Fibroblast of skin of back (primary cell): ENCODE measurements at places on chromosomes 6 and 20.

- no peak for DNase-seq
These were observed 21.9 kb downstream of the CAP2 start for GRCh38 chr6:17415321-17415720.

DNA sequence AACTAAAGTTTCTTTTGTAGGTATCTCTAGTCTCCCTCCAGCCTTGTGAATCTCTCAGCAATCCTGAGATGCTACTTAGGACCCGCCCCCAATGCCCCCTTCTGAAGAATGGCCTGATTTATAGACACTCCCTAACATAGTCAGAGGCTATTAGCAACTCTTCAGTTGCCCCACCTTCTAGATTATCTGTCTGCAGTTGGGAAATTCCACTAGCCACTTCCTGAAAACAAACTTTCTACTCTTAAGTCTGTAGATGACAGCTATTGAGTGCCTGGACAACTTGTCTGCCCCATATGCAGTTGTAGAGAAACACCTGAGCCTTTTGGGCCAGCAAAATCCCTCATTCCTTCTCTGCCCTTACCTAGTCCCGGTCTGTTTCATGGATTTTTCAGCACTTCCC lies 188.2 kb upstream of the PREP start:
- peak; percentile 11 for DNase-seq

DNA sequence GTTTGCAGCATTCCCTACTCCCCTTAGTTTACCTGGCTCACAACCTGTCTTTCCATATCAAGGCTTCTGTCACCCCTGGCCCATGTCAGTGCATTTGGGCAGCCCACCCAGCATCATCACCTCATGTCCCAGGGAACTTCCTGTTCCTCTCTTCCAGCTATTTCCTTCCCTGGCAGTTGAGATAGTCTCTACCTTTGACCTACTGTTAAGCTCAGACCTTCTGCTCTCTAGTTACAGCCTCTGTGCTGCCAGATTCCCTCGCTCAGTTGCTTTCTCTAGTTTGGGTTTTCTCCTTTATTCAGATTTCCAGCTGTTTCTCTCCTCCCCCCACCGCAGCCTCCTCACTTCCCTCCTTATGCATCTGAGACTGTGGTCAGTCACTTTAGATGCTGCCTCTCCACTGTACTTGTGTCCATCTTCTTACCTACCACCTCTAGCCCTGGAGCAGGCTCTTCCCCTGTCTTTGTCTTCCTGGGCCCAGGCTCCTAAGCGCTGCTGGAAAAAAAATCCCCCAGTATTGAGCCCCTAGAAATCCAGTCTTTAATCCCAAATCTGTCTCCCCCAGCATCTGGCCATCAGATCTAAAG lies 16.3 kb downstream of the PTPN1 start:
- no peak for DNase-seq

- DNase-seq: no peak
These were observed 17.7 kb upstream of the DST start for GRCh38 chr6:56660381-56660730.

GRCh38 chr6:81801489-81801888 lies 49.0 kb upstream of the TENT5A start:
- DNase-seq: no peak

DNA sequence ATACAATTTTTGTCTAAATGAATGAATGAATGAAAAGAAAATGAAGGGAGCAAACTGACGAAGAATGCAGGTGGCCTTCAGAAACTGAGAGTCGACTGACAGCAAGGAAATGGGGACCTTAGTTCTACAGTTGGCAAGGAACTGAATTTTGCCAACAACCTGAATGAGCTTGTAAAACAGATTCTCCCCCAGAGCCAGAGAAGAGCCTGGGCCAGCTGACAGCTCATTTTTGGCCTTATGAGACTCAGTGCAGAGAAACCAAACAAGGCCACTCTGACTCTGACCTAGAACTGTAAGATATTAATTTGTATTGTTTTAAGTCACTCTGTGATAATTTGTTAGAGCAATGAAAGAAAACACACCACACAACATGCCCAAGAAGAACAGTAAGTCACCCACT lies 21.8 kb downstream of the MAN1A1 start:
- no peak for DNase-seq

DNA sequence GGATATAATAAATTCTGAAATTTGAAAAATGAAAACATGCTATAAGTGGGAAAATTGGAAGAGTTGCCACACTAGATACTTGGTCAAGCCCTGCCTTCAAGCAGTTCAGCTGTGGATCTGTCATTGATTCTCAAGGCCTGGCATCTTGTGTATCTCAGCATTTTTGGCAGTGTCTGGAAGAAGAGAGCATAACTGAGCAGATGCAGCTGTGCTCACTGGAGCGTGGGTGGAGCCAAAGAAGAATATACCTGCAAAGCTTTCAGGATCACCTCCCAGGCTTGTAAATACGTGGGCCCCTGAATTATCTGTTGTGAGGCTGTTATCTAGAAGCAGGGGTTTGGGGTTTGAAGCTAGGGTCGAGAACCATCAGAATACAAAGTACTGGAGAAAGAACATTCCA lies 31.3 kb upstream of the CHD6 start:
- no peak for DNase-seq

DNA sequence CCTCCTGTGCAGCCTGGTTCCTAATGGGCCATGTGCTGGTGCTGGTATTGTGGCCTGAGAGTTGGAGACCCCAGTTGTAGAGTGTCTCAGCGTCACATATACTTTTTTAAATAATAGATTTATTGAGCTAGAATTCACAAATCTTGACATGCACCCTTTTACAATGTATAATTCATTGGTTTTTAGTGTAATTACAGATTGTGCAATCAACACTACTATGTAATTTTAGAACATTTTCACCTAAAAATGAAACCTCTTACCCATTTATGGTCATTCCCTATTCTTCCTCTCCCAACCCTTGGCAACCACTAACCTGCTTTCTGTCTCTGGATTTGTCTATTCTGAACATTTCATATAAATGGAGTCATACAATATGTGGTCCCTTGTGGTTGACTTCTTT lies 10.6 kb downstream of the PRIM2 start:
- DNase-seq: no peak

DNA sequence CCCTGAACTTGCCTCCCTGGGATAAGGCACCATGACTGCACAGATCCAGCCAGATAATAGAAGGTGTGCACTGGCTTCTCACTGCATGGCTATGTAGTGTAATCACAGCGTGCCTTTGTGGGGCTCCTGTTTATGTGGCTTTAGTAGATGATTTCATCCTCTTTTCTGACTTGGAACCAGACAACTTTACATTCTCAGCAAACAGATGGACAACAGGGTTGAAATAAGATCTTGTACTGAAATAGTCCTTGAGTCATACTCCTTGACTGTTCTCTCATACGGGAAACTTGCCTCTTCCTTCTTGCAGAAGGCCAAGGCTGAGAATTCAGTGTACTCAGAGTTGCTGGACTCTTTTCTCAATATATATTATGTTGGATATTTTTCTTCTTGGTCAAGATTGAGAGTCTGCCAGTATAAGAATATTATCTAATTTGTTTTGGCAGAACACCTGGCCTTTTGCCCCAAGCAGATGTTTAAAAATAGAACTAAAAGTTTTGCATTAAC lies 25.0 kb upstream of the RNF144B start:
- peak; percentile 63 for DNase-seq

GRCh38 chr6:105862936-105863607 lies 223.1 kb upstream of the PRDM1 start:
- DNase-seq: no peak

GRCh38 chr6:167212713-167213005 lies 54.9 kb upstream of the GPR31 start:
- no peak for DNase-seq

- DNase-seq: no peak
These were observed 66.4 kb downstream of the EPB41L2 start for GRCh38 chr6:130996635-130997034.
